Stimulated activated CD4-positive, alpha-beta T cell treated with anti-CD3 and anti-CD28 coated beads, TNF-alpha, amount 100 ng/mL, for 1 hour (primary cell): ENCODE measurements at places on chromosomes 5 and 9.

DNA sequence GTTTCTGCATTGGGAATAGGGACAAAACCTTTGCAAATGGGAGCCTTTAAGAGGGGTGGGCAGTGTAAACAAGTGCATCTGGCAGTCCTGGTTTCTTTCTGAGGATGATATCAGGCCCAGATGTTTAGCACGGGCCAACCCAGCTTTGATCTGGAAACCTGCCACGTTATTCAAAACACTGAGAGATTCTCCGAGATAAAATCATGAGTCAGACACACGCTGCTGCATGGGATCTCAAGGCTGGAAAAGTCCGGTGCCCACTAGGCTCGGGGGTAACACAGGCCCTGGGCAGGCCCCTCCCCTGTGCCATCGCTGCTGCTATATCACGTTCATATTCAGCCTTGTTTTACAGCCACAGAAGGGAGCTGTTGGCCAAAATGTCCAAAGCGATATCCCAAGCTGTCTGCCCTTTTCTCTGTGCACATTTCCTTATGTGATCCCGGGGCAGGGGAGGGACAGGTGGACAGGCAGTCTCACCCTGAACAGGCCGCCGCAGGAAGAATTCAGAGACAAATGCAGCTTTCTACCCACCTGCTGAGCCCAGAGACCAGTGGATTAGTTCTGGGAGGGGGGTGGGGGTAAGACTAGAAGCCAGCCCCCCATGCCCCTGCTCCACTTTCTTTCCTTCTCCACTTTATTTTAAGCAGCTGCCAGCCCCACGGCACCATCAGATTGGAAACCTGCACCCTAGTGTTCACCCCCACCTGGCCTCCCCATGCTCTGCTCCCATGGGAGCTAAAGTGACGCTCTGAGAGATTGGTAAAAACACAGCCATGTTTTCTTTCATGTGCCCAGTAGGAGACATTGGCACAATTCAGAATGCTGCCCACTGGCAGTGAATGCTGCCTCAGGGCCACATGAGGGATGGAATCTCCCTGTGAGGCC lies 63.1 kb downstream of the TMOD1 start:
- no peak for DNase-seq

DNA sequence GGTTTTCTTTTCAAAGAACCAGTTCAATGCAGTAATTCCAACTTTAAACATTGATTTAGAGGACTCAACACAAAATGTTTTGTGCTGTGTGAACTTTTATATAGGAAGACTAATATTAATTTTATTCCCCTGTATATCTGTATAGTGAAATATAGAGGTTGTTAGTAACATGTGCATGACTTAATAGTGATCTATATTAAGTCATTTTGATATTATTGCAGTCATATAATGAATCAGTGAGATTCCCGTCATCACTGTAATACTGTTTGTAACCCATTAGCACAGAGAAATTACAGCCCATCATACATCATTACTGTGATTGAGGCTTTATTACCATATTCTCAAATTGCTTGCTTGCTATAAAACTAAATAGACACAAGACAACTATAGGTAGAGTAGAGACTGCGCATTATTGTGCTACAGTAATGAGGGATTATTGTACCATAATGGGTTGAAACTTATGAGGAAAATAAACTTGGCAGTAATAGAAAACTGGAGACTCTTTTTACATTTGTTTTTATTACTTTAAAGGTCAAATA lies 170.7 kb downstream of the RANBP17 start:
- DNase-seq: no peak

DNA sequence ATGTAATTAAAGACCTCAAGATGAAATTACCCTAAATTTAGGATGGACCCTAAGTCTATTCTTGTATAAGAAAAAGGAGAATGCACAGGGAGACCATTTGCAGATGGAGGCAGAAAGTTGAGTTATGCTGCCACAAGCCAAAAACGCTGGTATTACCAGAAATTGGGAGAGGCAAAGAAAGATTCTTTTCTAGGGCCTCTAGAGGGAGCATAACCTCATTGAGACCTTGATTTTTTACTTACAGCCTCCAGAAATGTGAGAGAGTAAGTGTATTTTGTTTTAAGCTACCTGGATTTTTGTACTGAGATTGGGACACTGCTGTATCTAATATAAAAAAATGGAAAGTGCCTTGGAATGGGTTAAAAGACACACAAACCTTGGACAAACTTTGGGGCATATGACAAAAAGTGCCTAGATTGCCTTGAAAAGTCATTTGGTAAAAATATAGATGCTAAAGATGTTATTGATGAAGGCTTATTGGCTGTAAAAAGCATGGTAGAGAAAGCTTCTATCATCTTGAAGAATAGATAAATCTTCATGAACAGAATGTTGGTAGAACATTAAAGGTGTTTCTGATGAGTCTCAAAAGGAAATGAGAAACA lies 174.7 kb upstream of the PRDM9 start:
- DNase-seq: no peak

DNA sequence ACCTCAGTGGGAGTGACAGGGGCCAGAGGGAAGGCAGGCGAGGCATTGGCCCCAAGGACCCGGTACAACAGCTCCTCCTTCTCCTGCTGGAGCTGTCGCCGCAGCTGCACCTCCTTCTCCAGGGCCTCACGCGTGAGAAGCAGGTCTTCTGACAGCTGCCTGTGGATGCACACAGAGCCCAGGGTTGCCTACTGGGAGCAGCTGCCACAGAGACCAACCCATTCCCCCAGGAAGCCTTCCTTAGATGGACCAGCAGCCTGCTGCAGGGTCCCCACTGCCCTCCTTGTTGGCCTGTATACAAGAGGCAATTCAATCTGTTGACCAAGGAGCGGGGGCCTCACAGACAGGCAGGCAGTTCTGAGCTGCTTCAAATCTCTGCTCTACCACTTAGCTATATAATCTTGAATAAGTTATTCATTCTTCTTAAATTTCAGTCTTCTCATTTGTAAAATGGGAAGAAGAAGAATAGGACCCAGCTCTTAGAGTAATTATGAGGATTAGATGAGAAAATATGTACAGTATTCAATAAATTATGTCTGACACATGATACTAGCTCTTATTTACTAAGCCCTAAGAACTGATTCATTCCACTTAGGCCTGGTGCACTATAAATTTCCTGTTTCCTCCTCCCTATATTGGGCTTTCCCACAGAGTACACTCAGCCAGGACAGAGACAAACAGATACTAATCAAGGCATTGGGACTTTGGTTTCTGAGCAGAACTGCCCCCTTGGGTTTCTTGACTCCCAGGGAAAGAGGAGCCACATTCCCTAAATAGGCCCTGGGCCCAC lies 26.1 kb upstream of the ANXA6 start:
- no peak for DNase-seq

- no peak for DNase-seq
These were observed 88.9 kb downstream of the LIFR start for GRCh38 chr5:38467353-38468040.

- DNase-seq: no peak
These were observed 83.7 kb downstream of the SERINC5 start for GRCh38 chr5:80172067-80172695.

GRCh38 chr9:124602204-124602603 lies 95.0 kb upstream of the NR5A1 start:
- no peak for DNase-seq

- no peak for DNase-seq
These were observed 48.7 kb upstream of the SLC46A2 start for GRCh38 chr9:112939418-112939817.

DNA sequence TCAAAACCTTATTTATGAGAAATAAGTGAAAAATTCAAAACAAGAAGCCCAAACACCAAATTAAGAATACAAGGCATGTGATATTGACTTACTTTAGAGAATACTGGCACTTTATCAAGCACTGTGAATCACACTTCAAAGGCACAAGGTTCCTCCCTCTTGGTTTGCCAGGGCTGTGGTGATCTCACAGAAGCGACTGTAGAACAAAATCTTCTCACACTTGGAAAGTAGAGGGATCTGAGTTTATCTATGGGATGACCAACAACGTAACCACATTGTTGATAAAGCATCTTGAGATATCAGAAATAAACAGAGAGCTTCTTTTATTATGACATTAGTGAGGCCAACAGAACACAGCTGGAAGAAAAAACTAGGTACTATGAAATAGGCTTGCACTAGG lies 295.9 kb downstream of the NFIB start:
- no peak for DNase-seq

DNA sequence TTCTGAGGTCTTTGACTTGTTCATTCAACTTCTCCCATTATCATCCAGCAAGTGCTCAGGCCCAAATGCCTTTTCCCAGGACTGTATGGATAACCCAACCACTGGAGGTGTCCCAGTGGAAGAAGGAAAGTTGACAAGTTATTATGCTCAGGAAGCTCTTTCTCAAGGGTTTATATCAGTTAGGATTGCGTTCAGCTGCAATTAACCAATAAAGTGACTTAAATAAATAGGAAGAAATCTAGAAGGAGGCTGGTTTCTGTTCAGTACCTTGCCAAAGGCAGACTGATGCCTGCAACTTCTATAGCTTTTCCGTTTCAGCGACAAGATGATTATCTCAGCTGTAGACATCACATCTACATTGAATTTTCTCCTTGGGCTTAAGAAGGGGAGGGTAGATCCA lies 52.1 kb downstream of the ENC1 start:
- DNase-seq: no peak

DNA sequence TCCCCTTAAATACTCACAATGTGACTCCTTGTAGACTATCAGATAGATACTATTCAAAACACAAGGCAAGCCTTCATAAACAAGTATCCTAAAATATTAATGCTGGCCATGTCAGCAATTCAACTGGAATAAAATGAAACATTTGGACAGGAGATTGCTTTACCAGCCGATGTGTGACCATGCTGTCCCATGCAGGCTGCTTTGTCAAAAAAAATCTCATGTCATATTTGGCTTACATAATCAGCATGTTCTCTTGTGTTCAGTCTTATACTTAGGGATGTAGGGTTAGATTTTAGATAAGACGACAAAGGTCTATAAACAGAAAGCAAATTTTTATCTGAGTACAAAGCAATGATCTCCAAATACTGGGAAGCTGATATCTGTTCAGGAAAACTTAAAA lies 108.5 kb downstream of the NR6A1 start:
- DNase-seq: no peak

DNA sequence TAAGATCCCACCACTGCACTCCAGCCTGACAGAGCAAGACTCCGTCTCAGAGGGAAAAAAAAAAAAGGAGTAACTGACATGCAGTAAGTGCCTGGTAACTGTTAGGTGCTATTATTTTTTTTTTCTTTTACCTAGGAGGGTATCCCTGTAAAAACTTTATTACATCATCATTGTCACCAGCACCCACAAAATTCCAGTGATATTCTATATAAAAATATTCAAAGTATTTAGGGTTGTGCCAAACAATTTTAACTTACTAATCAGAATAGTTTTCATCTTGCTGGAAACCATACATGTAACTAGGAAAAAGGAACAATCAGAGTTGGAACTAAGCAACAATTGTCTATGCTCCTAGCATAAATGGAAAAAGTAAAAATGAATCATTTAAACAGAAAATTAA lies 112.4 kb downstream of the SSBP2 start:
- DNase-seq: no peak

DNA sequence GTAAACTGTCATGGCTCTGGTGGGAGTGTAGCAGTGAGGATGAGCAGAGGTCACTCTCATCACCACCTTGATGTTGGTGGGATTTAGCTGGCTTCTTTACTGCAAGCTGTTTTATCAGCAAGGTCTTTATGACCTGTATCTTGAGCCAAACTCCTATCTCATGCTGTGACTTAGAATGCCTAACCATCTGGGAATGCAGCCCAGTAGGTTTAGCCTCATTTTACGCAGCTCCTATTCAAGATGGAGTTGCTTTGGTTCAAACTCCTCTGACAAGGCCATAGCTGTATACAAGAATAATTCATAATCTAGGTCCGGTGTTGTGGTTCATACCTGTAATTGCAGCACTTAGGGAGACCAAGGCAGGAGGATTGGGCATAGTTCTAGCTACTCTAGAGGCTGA lies 85.1 kb downstream of the ARRDC3 start:
- DNase-seq: no peak

- no peak for DNase-seq
These were observed 23.9 kb downstream of the C5orf15 start for GRCh38 chr5:133944263-133945185.

- DNase-seq: no peak
These were observed 240.5 kb upstream of the CCNH start for GRCh38 chr5:87653242-87653641.

DNA sequence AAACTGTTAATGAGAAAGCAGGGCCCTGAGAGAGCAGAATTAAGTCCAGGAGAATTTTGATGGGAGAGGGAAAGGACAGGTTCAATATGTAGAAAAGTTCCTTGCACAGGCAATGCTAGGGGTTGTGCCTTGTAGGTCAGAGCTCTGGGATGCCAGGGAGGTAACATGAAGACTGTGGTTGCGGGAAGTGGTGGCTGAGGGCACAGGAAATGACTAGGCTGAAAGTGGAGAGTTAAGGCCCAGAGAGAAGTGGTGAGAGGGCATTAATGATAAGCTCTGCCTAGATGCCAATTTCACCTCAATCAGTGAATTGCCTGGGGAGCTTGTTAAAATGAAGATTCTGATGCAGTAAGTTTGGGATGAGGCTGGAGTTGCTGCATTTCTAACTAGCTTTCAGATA lies 31.5 kb upstream of the PPP3R2 start:
- DNase-seq: no peak

GRCh38 chr9:130414910-130415746 lies 29.6 kb upstream of the ASS1 start:
- DNase-seq: no peak

- DNase-seq: no peak
These were observed 66.7 kb downstream of the SMIM23 start for GRCh38 chr5:171852255-171852681.

DNA sequence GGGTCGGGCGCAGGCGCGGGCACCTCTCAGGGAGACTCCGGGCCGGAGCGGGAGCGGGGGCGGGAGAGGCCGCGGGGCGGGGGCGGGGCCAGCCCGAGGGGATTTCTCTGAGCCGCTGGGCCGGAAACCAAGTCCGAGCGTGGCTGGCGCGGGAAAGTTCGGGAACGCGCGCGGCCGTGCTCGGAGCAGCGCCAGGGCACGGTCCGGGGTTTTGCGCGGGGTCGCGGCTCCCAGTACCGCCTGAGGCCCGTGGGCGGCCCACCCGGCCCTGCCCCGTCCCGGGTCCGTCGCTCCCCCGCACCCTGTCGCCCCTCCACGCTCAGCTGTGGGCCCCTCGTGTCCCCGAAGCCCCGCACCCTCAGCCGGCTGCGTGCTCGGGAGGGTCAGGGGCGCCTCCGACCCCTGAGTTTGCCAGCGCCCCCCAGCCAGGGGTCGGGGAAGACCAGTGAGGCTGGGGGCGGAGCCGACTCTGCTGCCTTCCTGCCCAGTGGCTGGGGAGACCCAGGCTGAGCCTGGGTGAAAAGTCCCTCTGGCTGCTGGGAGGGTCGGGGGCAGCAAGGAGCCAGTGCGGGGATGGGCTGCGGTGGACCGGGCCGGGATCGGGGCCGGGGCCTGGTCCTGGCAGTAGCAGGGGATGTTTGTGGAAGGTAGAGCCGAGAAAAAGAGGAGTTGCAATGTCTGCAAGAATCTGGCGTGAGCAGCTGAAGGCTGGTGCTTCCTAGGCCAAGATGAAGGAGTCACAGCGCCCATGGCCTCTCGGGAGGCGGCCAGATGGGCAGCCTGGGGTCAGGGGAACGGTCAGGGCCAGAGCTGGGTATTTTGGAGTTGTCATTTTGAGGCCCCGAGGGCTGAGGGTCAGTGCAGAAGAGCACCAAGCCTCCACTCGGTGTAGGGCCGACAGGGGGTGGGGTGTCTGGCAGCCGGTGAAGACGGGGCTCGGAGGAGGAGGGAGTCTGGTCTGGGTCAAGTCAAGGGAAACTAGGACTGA lies 588 bp downstream of the TRAF2 start:
- DNase-seq: no peak

GRCh38 chr5:41325074-41325473 lies 111.7 kb upstream of the C6 start:
- DNase-seq: no peak
